Nucleus accumbens (tissue), 56 donors: ENCODE measurements at places on chromosomes 12 and 14.
A peak's percentile ranks its signal among the peaks of the same experiment; 100 is the strongest.

- DNase-seq = peak; percentile 15
Observed at GRCh38 chr12:119115296-119115905, 63.3 kb upstream of the HSPB8 start.

DNA sequence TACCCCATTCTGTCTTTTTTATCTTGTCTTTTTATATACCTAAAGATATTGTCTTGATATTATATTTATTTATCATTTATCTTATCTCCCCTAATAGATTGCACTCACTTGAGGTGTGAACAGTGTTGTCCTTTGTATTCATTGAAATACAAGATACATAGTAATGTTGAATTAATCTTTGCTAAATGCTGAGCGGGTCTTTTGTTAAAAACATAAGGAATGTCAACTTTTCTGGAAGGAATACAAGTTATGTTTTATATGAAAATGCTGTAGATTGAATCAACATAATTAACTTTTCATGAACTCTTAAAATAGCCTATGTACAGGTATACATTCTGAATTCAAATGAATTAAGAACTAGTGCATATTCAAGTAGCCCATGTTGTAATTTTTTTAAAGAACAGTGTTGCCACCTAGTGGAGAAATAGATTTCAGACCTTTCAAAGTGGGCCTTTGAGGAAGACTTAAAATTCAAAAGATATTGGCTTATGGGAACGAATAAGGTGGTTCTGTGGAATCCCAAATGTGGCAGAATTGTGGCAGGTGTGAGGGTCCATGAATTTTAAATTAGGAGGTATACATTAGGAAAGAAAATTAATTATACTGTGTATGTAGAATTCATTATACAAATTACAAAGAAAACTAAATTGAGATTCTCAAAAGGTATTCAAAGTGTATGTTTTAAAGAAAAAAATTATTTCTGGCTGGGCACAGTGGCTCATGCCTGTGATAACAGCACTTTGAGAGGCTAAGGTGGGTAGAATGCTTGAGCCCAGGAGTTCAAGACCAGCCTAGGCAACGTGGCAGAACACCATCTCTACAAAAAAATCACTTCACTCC, 19.1 kb downstream of the BBOF1 start:
- DNase-seq = no peak

DNA sequence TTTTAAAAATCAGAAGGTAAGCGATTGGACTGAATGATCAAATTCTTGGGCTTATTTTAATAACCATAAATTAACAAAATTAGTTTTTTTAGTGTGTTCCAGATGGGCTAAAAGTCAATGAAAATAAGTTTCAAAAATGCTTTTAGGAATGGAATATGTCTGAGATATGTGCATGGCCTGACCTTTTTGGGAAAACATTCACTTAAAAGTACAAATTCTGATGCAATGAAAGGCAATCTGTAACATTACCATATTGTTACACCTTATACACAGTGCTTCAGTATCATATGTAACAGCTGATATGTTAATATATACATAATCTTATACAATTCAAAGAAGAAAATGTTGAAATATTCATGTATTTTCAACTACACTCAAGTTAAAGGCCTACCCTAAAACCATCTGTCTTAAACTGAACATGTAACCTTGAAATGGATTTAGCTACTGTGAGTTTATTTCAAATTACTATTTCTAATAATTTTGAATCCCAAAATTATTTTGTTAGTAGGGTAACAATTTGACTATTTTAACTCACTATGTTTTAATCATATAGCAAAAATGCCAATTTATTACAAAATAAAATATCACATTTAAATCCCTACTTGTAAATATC, 84.8 kb downstream of the EEA1 start:
- no peak for DNase-seq

DNA sequence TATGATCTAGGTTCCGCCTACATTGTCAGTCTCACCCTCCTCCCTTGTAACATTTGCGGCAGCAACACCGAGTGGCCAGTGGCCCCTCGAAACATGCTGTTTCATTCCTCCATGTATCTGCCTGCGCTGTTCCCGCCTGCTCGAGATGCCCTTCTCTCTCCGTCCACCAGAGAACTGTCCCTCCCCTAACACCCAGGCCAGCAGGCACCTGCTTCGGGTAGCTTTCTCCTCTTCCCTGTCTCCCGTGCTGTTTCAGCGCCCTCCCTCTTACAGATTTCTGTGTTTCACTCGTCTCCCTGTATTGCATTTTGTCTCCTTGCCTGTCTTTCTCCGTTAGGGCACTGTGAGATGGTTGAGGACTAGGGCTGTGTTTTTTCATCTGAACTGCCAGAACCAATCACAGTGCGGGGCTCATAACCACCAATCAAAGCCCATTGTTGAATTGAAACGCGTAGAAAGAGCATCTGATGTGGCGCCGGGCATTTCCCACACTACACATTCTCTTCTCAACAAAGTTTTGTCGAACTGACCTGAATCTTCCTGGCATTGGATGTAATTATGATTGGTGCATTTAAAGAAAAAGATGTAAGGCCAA, 40.9 kb upstream of the ELK3 start:
- no peak for DNase-seq

DNA sequence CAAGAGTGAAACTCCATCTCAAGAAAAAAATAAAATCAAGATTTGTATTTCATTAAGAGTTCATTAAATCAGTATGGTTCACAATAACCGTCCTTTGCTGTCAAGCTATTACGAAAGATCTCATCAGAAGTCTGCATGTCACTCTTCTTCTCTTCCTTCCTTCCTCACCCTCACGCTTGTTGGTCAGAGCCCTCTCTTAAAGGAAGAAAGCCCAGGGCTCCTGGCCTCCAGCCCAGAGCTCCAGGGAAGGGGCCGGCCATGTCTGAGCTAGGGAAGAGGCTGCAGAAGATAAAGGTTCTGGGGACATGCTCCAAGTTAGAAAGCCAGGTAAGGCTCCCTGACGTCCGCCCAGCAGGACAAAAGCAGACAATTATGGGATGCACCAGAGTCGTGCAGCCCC, 43.1 kb upstream of the DLK1 start:
- no peak for DNase-seq

- no peak for DNase-seq
Observed at GRCh38 chr12:88743946-88744685, 163.8 kb upstream of the KITLG start.

DNA sequence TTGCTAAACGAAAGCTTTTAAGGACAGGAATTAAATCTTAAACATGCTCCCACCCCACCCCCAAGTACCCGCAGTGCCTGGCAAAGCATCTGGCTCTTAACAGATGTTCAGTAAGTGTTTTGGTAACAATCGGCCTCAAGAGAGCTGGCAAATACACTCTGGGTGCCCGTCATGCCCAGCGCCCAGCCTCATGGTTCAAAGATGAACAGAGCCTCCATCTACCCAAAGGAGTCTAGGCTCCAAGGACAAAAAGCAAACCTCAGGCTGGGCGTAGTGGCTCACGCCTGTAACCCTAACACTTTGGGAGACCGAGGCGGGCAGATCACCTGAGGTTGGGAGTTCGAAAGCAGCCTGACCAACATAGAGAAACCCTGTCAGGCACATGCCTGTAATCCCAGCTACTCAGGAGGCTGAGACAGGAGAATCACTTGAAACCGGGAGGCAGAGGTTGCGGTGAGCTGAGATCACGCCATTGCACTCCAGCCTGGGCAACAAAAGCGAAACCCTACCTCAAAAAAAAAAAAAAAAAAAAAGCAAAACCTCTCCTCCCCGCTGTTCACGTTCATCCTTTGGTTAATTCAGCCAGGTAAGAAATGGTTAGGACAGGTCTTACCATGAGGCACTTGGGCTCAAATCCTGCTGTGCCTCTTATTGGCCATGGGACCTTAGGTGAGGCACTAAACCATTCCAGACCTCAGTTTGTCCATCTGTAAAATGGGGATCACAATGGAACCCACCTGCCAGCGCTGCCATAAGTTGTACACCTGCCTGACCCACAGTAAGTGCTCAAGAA, 151.3 kb downstream of the BCL11B start:
- no peak for DNase-seq
